ENCODE measurements at places on chromosomes 2 and 18.
A peak's percentile ranks its signal among the peaks of the same experiment; 100 is the strongest.

GRCh38 chr2:179565807-179566206, 295.6 kb downstream of the ZNF385B start:
- no peak for DNase-seq

DNA sequence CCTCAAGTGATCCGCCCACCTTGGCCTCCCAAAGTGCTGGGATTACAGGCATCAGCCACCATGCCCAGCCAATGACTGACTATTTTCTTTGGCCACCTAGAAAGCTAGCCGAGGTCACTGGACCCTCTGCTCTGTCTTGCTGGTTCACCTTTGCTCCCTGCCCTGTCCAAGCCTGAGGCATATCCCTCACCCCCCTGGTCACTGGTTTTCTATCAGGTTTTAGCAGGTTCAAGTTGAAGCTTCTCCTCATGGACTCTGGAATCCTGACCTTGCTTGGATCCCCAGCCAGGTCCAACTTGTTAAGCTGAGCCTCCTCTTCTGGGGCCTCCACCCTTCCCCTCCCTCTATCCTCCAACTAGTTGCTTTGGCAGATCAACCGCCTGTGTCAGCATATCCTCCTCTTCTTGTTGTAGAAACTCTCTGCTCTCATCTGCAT, 33.4 kb downstream of the PAX8 start:
- no peak for DNase-seq

GRCh38 chr18:77058290-77058835, 74.2 kb downstream of the MBP start:
- DNase-seq: no peak

DNA sequence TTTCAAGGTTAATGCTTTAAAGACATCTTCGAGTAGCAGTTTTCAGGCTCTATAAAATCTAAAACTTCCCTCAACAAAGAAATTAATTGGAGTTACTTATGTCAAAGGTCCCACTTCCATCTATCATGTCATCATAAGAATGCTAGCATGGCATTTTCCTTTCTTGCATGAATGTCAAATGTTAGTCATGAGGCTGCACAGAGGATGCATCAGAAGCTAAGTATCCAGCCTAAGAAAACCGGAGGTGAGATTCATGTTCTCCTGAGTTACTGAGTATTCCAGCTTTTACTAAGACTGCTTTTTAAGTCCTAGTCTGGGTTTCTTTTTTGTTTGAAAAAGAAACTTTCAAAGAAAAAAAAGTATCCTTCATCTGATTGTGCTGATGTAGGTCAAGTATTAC, 130.6 kb upstream of the CDH19 start:
- no peak for DNase-seq

- DNase-seq: peak; percentile 13
Measured at GRCh38 chr2:157055660-157056199, 201.8 kb upstream of the GALNT5 start.

DNA sequence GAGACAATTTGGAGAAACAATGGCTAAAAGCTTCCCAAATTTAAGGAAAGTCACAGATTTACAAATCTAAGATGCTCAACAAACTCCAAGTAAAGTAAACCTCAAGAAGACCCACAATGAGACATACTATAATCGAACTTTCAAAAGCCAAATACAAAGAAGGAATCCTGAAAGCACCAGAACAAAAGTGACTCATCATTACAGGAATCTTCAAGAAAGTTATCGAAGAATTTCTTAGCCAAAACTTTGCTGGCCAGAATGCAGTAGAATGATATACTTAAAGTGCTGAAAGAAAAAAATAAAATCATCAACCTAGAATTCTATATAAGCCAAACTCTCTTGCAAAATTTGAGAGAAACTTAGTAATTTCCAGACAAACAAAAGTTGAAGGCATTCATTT, 106.5 kb upstream of the TMEM200C start:
- no peak for DNase-seq
